ENCODE measurements at places on chromosomes 16 and 17.

GRCh38 chr17:28949185-28950016, 1.9 kb downstream of the PHF12 start:
- DNase-seq, result peak; percentile 56

- DNase-seq, result no peak
Observed at GRCh38 chr17:64496348-64496785, 487 bp downstream of the POLG2 start.

DNA sequence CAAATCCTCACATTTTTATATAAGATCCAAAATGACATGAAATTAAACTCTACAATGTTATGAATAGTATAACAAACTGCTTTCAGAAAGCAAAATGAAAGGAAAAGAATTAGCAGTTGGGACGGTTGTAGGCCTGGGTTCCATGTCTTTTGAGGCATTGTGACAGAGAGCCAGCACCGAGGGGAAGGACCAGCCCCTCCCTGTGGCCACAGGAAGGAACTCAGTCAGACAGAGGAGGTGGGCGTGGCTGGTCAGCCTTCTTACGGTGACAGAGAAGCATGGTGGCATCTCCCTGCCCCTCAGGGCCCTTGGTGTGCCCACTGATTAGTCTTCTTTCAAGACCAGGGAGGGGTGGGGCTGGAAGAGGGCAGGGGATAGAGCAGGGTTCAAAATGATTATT, 5.7 kb downstream of the ZNF319 start:
- peak; percentile 59 for DNase-seq

DNA sequence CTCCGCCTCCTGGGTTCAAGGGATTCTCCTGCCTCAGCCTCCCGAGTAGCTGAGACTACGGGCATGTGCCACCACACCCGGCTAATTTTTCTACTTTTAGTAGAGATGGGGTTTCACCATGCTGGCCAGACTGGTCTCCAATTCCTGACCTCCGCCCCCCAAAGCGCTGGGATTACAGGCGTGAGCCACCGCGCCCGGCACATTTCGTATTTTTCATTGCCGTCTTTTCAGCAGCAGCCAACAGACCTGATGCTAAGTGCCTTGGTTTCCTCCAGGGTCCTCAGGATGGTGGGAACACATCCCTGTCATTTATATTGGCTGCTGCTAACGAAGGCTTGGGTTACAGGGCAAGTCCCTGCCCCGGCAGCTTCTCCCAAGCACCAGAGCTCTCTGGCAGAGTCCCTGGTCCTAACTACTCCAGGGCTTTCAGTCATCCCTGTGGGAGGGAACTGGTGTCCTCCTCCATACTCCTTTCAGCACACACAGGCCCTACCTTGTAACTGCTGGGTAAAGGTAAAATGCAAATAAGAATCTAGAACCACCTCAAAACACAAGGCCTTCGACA, 1.5 kb upstream of the RNF157 start:
- DNase-seq, result no peak

DNA sequence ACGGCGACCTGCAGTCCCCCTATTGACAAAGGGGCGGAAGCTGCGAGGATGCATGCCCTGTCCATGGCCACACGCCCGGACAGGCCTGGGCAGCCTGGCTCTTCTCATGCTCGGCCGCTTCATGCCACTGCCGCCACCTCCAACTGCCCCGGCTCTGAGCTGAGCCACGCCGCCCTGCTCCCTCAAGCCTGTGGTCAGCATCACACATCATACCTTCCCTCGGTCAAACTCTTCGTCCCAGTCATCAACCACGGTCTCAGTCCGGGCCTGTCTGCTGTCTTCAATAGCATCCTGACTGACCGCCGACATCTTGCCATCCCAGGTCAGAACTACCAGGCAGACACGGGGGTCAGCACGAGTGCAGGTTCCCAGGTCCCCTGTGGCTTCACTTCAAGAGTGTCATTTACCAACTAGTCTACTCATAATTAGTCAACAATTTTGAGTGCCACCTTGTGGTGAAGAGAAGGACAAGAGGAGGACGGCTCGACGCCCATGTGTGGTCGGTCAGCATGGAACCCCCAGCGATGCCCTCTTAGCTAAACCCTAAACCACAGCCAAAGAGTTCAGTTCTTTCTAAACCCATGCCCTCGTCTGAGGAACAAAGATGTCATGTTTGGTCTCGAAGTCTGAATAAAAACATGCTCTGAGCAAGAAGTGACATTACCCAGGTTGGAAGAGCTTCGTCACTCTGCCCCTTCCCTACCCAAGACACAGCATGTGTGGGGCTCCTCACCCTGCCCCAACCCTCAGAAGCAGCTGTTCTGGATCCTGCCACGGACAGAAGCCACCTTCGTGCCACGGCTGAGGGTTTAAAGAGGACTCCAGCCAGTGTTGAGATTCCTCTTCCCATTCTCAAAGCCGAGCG, 16.9 kb upstream of the CYTH1 start:
- DNase-seq, result peak; percentile 66

DNA sequence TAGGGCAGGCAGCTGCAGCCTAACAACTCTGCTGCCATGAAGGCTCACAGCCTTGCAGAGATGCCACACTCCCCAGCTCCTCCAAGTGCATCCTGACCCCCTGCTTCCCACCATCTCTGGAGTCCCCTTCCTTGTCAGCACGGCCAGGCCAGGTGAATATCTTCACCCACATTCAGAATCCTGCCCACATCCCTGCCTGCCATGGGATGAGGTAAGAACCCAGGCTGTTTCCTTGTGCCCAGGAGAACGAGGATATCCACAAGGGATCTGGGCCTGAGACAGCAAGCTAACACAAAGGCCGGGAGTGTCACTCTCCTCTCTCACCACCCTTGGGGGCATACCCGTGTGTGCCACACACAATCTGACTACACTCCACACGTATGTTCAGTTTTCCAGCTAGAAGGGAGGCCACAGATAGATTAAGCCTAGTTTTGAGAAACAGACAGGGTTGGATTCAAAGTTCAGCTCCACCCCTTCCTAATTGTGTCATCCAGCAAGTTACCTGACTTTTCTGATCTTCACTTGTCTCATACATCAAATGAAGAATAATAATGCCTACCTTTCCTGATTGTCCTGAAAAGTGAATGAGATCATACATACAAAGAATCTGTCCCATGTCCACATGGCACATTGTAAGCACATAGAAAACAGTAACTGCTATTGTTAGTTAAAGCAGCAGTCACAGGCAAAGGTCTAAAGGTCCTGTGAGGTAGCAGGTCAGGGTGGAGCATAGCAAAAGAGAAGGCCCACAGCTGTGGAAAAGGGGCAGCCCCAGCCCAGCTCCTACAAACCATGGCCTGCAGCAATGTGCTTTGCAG, 17.4 kb upstream of the SUPT4H1 start:
- no peak for DNase-seq

- no peak for DNase-seq
Observed at GRCh38 chr16:16991711-16992110, 479.0 kb downstream of the XYLT1 start.

GRCh38 chr17:21039839-21040575, 2.8 kb downstream of the USP22 start:
- DNase-seq, result peak; percentile 53

GRCh38 chr16:2874912-2875362, 8.1 kb upstream of the FLYWCH2 start:
- peak; percentile 81 for DNase-seq

GRCh38 chr16:79768276-79768970, 167.9 kb upstream of the MAF start:
- DNase-seq, result no peak

DNA sequence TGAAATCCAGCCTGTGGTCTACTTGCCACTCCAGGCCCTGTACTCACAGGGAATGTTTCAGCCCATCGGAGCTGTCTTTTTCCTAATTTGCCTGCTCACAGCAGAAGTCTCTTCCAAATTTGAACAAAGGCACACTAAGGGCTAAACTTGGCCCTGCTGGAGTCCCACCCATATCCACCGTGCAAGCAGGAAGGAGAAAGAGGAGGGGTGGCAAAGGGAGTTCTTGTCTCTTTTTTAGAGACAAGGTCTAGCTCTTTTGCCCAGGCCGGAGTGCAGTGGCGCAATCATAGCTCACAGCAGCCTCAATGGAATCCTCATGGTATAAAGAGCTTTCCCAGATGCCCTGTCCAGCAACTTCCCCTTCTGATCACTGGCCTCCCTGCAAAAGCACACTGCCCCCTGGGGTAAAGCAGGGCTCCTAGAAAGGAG, 2.7 kb upstream of the PRM1 start:
- DNase-seq, result no peak

DNA sequence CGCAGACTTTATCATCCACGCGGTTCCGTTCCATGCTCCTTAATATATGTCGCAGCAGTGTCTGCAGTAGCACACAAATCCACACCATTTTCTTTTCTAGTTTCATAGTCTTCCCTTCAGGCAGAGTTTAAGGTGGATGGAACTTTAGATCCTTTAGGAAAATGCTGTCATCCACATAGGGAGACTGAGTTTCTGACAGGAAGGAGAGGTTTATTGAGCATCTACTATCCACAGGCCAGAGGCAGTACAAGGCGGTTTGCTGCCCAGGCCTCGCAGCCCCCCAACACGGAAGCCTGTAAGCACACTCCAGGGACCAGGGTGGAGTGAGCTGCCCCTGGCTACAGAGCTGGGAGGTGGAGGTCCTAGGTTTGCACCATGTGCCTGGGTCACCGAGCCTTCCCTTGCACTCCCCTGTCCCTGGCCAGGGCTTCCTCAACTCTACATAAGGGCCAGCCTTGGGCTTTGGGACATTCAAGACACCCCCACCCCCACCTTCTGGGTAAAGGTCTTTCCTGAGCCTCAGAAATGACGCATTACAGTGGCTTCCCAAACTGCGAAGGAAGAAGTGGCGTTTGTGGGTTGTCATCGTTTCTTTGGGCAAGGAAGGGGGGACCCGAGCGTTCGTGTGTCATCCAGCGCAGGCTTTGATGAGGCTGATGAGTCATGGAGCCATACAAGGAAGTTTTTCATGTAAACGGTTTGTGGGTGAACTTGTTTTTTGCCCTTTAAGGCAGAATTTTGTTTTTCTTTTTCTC, 146.5 kb upstream of the PLCG2 start:
- peak; percentile 76 for DNase-seq

DNA sequence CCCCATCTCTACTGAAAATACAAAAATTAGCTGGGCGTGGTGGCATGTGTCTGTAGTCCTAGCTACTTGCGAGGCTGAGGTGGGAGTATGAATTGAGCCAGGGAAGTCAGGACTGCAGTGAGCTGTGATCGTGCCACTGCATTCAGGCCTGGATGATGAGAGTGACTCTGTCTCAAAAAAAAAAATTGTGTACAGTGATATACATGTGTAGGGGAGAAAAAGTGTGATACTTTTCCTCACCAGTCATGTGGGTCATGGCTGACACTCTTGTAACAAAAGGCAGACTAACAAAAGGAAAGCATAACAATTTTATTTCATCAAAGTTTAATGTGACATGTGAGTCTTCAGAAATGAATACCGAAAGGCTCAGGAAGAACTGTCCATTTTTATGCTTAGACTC, 2.0 kb upstream of the ABCC12 start:
- no peak for DNase-seq

GRCh38 chr17:15744074-15744676, 12.1 kb downstream of the TBC1D26 start:
- DNase-seq, result no peak

DNA sequence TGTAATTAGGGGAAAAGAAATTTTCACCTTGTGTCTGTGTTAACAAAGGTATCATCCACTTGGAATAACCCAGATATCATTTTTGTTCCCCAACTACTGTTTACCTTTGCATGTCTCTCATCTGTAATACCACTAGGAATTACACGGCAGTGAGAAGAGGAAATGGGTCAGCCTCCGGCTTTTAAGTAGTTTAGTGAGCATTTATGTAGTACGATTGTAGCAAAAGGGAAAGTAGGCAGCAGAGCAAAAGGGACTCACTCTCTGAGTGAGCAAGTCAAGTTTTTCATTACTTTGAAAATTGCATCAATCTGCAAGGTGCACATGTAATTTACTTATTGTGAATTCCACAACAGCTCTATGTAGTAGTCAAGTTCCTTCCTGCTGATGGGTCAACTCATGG, 11.2 kb downstream of the PHF12 start:
- no peak for DNase-seq

DNA sequence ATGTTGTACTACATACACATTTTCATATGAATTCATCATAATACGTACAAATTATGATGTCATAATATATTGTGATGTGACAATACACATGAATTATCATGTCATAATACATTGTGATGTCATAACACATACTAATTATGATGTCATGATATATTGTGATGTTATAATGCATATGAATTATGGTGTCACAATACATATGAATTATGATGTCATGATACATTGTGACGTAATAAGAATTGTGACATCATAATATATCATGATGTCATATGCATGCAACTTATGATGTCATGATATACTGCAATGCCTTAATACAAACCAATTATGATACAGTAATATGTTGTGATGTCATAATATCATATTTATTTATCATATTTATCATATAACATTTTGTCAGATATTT, 2074.3 kb downstream of the TP53TG3F start:
- DNase-seq, result no peak

GRCh38 chr17:52159246-52160135, 977 bp upstream of the CA10 start:
- no peak for DNase-seq

DNA sequence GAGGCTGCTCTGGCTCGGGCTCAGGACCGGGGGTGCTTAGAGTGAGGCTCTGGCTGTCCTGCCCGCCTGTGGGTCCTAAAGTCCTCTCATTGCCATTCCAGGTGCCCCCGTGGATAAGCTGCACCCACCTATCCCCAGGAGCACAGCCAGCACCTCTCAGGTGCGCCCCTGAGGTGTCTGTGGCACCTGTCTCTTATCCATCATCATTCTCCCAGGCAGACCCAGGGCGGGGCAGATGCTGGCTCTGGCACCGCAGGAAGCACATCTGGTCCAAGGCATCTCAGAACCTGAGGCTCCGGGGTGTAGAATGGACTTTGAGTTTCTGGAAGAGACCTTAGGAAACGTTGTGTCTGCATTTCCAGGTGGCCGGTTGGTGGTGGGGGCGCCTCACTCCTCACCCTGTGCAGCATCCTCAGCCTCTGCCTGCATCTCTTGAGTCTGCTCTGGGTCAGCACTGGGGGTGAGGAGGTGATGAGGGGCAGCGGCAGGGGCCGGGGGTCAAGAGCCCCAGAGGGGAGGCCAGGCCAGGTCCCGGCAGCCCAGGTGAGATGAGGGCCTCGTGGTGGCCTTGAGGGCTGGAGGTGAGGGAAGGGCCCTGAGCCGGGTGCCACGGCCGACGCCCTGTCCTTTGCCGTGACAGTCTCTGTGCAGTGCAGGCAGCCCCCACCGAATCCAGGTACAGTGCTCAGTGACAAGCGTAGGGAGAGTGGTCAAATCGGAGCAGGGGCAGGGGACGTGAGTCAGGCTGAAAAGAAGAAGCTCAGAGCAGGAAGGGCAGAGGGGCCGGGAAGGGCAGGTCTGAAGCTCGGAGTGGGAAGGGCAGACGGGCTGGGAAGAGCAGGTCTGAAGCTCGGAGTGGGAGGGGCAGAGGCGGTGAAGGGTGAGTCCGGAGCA, 173.5 kb downstream of the NPIPB11 start:
- no peak for DNase-seq

GRCh38 chr17:3679531-3680126, 11.0 kb downstream of the EMC6 start:
- no peak for DNase-seq
